Ovary (tissue), 10 donors: ENCODE measurements at places on chromosomes 13 and 19.
A peak's percentile ranks its signal among the peaks of the same experiment; 100 is the strongest.

DNA sequence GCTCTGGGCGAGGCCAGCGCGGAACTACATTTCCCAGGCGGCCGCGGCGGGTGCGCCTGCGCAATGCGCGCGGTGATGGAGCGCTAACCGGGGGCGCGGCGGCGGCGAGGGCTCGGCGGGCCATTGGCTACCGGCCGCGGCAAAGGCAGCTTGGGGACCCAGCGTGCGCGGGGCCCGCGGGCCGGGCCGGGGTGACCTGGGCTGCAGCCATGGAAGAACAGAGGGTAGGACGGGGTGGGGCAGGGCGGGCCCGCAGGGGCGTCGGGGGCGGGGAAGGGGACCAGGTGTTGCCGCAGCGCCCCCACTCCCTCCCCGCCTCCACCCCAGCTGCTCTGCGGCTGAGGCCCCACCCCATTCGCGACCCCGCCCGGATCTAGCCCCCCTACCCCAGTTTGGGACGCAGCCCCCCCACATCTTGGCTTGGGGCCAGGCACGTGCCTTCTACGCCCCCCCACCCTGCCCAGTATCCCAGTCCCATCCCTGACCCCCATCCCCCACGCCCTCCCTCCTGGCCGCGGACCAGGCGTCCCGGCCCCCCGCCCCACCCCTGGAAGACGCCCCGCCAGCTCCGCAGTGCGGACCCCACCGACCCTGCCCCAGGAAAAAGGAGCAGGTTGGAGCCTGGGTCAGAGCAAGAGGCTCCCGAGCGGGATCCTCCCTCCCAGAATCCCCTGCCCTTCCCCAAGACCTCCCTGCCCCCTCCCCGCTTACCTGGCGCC lies at the start of gene FSD1:
Gene FSD1, plus strand, starts transcription at position 61 of the 719 bp plus-strand sequence. Its CDS starts 149 bp downstream, at position 210.
- DNase-seq = no peak

GRCh38 chr19:48310227-48310626 lies 15.1 kb upstream of the EMP3 start:
- DNase-seq = no peak

- peak; percentile 89 for DNase-seq
Measured at GRCh38 chr19:6753178-6754031, 13.8 kb downstream of the SH2D3A start.

GRCh38 chr19:46080561-46080960 lies 39.8 kb upstream of the IGFL4 start:
- DNase-seq = peak; percentile 44

DNA sequence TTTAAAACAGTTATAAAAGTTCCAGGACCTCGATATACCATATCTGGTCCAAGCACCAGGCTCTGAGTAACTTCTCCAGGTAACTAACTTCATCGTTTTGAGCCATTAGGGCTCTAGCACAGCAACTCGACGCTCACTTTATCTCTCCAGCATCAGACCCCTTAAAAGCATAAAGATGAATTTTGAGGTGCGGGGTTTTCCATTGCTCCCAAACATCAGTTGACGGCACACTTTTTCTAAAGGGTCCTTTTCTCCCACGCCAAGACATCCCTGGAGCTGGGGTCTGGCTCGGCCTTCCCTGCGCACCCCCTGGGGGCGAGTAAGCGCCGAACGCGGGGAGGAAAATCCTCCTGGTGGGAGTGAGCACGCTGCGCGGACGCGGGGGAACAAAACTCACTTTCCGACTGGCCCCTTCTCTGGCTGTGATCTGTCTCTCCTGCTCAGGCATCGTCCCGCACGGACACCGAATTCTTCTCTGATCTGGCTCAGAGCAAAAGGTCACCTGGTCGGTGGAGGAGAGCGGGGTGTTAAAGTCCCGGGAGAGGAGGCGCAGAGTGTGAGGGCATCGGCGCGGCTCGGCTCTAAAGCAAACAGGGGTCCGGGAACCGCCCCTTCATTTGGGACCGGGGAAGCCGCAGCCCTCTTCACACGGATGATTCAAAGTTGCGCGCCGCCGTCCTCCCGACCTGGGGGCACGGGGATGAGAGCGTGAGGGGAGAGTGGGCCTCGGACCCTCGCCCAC lies at the start of gene ATP7B:
Gene ATP7B, minus strand, starts transcription at position 561 of the 742 bp plus-strand sequence. Its CDS starts 113 bp downstream, at position 448.
- DNase-seq = no peak

DNA sequence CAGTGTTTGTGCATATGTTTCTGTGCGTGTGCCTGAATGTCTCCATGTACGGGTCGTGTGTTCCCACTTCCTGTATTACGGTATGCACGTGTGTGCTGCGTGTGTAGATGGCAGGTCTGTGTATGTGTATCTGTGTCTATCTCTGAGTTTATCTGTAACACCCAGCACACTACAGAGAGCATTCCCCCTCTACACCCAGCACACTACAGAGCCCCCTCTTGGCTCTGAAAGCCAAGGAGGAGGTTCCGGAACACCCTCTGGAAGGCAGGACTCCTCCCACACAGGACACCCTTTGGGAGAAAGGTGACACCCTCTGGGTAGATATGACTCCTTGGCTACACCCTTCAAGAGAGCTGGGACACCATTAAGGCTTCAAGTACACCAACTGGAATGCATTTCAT lies 2.1 kb upstream of the ERFL start:
- no peak for DNase-seq

DNA sequence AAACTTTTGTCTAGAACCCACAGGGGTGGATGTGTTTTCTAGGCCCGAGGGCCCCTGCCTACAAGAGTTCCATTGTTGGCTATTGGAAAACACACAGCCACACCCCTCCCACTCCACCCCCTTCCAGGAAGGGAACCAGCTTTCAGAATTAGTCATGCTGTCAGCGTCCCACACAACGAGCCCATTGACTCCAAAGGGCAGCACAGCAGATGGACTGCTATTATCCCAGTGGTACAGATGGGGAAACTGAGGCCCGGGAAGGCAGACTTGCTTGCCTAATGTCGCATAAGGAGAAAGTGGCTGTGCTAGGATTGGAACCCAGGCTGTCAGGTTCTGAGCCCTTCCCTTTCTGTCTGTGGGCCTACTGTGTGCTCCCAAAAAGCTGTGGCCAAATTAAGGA lies 8.1 kb upstream of the FXYD3 start:
- DNase-seq = no peak

DNA sequence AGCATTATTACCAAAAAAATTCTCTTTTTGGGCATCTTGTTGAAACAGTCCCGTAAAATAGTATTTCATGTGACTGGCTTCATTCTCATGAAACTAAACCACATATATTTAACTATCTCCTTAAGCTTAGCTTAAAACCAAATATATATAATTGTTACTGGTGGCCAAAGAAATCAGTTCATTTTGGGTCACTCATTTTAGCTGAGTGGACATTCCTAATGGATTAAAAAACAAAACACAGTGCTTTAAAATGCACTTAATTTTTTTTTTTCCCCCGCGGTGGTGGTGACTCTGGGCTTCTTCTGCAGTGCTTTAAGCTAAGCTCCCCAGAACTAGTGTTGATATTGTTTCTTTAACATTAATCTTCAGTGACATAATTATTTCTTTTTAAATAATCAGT lies 540.1 kb downstream of the GPC6 start:
- no peak for DNase-seq

- no peak for DNase-seq
Measured at GRCh38 chr13:85333506-85334020, 465.7 kb downstream of the SLITRK6 start.

DNA sequence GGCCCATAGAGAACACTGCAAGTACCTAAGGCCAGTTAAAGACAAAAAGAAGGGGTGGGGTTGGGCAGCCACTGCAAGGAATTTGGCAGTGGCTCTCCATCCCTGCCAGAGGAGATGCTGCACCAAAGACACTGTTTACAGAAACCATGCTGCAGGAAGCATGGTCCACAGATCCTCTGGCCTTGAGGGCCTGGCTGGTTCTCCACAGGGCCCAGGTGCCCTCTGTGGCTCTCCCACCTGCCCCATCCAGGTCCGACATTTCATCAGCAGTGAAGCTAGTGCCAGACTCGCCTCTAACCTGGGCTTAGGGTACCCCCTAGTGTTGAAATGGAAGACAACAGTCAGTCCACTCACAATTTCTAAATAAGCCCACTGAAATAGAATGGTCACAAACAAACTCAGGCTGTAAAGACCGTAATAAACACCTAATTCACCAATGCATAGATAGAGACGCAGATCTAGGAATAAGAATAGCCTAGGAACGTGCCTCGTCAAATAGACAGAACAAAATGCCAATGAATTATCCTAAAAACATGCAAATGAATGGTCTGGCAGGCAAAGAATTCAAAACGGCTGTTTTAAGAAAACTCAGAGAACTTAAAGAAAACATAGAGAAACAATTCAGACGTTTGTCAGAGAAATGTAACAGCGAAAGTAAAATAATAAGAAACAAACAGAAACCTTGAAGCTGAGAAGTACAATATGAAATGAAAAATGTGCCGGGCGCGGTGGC lies 23.3 kb downstream of the LYPD4 start:
- DNase-seq = no peak

- no peak for DNase-seq
Measured at GRCh38 chr13:109400209-109400608, 386.2 kb downstream of the IRS2 start.

DNA sequence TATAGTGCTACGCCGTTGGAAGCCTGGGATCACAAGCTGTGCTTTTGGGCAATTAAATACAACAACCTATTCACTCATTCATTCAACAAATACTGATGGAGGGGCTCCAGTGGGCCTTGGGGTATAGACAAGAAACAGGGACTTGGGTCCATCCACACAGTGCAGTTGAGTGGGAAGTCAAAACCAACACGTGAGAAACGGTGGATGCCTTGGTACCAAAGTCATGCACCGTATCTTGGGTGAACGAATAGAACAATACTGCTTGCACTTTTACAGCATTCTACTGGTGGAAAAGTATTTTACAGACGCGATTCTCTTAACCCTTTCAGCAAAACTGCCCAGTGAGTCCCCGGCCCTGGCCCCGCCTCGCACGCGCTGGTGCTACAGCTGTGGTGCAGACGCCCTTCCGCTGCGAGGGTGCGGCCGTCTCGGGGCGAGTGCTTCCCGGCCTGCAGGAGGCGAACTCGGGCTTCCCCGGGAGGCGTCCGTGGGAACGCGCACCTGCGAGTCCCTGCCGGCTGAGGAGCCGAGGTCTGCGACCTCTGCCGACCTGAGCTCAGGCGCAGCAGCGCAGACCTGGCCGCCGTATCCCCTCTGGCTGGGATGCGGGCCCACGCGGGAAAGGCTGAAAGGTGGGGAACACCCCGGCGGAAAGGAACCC lies 8.3 kb downstream of the TNFRSF19 start:
- peak; percentile 65 for DNase-seq

- no peak for DNase-seq
Measured at GRCh38 chr13:109646423-109646822, 140.0 kb downstream of the IRS2 start.

GRCh38 chr19:12766051-12766521 lies 9.3 kb downstream of the HOOK2 start:
- DNase-seq = peak; percentile 88

GRCh38 chr19:1259206-1259875 lies 9.8 kb upstream of the CIRBP start:
- peak; percentile 84 for DNase-seq

DNA sequence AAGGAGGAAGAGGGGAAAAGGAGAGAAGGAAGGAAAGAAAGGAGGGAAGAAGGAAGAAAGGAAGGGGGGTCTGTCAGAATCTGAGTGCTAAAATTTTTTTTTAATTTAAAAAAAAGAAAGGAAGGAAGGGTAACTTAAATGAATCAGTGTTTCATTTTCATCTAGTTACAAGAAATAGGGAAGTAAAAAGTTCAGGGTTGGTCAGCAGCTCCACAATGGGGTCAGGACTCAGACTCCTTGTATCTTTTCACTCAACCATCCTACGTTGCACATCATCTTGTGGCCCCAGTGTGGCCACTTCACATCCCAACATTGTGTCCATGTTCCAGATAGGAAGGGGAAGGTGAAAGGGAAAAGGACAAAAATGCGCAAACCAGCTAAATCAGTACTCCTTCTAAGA lies 14.3 kb upstream of the FNDC3A start:
- DNase-seq = no peak

DNA sequence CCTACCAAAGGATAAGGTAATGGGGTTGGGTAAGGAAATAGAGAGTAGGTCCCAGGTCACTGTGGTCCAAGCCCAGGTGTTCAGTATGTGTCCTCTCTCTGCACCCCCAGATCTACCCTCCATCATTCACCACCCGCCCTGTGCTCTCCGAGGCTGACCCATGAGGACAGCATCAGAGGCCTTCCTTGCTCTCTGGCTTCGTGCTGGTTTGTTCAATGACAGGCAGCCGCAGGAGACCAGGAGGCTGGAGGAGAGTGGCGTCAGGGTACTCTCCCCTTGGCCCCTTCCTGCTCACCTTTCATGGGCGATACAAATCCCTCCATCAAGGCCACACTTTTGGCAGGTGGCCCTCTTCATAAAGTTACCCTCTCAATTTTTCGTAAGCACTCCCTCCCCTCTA lies 1.7 kb downstream of the TUBA3C start:
- no peak for DNase-seq

GRCh38 chr19:28330831-28331230 lies 882.1 kb downstream of the UQCRFS1 start:
- no peak for DNase-seq

GRCh38 chr13:20157151-20157796 lies 3.6 kb downstream of the GJA3 start:
- DNase-seq = no peak

GRCh38 chr13:78103936-78104335 lies 185.3 kb upstream of the EDNRB start:
- DNase-seq = no peak
